Stimulated activated CD4-positive, alpha-beta T cell treated with anti-CD3 and anti-CD28 coated beads, Interleukin-1b, Interleukin-23, amount 100 ng/mL, for 24 hours (primary cell): ENCODE measurements at places on chromosomes 3 and 15.

DNA sequence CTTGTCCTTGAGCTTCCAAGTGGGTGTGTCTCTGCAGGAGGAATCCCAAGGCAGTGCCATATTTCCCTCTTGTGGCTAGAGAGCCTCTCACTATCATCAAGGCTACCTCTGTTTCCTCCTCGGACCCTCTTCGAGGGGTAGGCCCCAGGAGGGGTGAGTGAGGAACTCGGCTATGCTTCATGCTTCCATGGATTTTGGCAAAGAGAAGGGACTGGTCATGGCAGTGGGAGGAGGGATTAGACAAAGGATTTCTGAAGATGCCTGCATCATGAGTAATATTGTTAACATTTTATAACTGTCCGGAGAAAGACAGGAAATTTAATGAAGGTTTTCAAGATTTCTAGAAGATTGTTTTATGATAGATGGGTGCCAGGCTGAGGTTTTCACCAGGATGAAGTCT is 241.5 kb downstream of the CLSTN2 start:
- no peak for DNase-seq

DNA sequence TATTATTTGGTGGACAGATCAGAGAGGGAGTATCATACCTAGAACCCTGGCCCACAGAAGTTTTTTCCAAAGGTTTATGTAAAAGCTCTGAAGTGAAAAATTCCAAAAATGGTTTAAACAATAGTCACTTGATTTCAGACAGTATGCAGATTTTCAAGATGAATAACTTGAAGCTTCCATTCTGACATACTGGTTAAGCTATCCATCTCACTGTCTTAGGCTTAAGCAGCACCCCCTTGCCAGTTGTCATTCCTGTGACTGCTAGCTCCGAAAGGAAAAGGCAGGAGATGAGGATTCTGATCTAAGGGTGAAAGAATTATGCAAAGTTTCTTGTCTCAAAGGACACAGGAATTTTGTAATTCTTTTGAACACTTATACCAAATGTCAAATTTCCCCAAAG is 337.5 kb upstream of the THBS1 start:
- DNase-seq, result no peak

GRCh38 chr15:68330416-68330815 is 52.9 kb downstream of the FEM1B start:
- DNase-seq, result no peak

DNA sequence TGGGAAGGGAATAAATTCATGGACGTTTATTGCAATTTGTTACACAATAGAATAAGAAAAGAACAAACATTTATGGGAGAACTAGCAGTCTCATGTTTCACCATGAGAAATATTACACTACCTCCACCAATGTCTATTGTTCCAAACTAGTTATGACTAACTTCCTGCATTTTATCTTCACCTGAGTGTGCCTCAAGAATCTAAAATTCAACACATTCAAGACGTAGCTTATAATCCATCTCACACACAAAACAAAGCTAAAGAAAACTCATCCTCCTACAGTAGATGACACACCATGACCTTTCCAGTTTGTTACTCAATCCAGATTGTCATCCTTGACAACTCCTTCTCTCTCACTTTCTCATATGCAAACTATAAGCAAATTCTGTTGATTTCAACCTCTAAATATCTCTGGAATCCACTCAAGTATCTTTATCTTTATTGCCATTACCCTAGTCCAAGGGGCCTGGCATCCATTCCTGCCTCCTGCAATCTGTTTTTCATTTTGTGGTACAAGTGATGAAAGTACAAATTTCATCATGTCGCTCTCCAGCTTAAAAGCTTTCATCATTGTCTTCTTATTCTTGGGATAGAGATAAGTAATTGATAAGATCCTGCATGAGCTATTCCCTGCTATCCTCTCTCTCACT is 229.9 kb downstream of the NR2F2 start:
- DNase-seq, result no peak

DNA sequence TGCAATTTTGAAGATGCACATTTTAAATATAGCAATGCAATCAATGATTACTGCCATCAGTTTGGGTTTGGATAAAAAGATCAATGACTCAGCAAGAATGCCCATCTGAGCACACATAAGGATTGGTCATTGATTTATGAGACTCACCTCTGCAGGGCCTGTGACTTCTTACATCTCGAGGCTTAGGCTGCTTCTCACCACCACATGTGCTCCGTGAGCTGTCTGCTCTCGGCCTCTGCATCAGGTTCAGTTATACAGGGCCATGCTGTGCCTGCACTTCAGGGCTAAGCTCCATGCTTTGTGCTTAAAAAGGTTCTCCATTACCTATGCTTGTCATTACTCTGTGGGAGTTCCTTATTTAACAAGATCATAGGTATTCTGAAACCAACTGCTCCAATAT is 887.5 kb downstream of the DIPK2A start:
- DNase-seq, result no peak

DNA sequence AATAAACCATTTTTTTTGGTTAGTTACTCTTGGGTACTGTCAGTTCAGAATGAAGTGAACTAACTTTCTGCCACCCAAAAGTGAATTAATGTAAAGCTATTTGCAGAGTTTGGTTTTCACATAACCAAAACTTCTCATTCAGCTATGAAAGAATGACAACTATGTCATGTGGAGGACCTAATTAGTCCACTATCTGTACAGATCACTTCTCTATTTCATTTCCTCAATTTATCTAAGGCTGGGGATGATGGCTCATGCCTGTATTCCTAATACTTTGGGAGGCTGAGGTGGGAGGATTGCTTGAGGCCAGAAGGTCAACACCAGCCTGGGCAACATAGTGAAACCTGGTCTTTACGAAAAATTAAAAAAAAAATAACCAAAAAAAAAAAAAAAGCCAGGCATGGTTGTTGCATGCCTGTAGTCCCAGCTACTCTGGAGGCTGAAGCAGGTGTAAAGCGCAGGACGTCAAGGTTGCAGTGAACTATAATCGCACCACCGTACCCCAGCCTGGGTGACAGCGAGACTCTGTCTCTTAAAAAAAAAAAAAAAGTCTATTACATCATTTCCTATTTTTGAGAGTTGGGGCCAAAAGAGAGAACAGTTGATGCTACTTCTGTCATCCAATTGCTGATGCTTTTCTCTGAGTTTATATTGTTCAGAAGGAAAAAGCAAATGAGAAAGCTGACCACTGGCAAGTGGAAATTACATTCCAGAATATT is 8.7 kb downstream of the HYPK start:
- DNase-seq, result no peak

- DNase-seq, result no peak
Observed at GRCh38 chr3:75101329-75102147, 487.1 kb upstream of the CNTN3 start.

GRCh38 chr3:4656059-4656458 is 162.9 kb downstream of the ITPR1 start:
- DNase-seq, result no peak

GRCh38 chr15:87197981-87198380 is 1058.6 kb downstream of the NTRK3 start:
- DNase-seq, result no peak

- DNase-seq, result no peak
Observed at GRCh38 chr15:22942877-22943276, 37.3 kb downstream of the CYFIP1 start.

- DNase-seq, result no peak
Observed at GRCh38 chr15:25844981-25845680, 18.0 kb downstream of the ATP10A start.

GRCh38 chr3:66565301-66565700 is 64.5 kb upstream of the LRIG1 start:
- DNase-seq, result no peak

- DNase-seq, result no peak
Observed at GRCh38 chr15:60591496-60592370, 112.8 kb upstream of the ICE2 start.

DNA sequence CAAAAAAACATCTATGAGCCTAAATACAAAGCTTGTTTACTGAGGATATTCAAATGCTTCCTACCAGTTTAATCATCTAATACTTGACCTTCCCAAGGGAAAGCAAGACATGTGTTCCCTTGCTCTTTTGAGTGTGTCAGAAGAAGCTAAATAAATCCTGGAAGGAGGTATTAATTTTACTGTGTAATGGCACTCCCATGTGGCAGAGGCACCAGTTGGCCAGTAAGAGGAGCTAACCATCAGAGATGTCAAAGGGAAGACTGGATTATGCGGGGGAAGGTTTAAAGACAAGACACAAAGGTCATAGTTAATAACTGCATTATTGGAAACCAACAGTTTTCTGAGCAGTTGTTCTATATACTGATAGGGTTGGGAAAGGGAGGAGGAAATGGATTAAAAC is 125.1 kb downstream of the SUCLG2 start:
- no peak for DNase-seq

- no peak for DNase-seq
Observed at GRCh38 chr3:71309886-71310285, 273.6 kb downstream of the FOXP1 start.

- DNase-seq, result no peak
Observed at GRCh38 chr3:151467069-151467468, 6.2 kb upstream of the IGSF10 start.

DNA sequence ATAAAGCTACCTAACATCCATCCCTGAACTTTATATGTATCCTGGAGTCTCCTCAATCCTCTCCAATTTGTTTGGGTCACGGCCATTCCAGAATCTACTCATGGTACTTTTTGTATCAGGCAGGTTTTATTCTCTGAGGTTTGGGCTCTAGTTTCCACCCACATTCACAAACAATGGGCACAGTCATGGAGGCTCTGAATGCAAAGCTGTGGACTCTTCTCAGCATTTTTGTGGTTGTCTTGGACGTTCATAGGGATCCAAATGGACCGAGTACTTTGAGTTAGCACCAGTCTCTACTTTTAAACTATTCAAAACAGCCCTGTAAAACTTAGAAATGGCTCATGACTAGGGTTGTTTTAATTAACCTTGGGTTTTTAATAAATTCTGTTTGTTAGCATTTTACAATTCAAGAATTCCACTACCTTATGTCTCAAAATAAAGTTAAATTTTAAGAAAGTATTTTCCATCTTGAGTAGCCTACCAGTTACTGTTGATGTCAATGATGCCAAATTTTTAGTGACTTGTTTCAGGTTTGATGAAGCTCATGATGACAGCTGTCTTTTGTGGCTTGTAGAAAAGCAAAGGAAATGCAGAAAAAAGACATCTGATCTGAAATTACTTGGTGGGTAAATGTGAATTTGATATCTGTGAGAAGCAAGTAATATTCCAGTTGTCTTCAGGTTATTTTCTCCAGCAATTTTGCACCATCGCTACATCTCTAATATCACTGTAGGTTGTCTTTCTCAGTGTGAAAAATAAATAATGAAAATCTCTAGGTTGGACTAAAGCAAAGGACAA is 275.7 kb upstream of the THBS1 start:
- no peak for DNase-seq

DNA sequence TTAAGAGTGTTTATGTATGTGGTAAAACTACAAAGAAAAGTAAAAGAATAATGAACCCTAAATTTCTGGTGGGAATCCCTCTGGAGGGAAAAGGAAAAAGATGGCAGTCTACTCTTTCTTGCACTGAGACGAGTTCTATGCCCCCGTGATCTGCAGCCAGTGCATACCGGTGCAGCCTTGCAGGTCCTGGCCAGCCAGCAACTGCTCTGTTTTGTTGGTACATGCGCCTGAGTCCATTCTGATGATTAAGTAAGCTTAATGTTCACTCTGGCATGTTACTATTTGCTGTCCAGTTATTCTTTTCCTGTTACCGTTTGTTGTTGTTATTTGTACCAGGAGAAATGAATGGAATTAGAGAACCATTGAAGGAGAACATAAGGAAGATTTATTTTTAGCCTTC is 95.1 kb upstream of the TMC3 start:
- no peak for DNase-seq

GRCh38 chr3:145943952-145944351 is 217.0 kb downstream of the PLOD2 start:
- no peak for DNase-seq

- DNase-seq, result no peak
Observed at GRCh38 chr3:104629038-104629437, 737.7 kb upstream of the ALCAM start.

GRCh38 chr15:100926258-100926657 is 7.1 kb downstream of the LRRK1 start:
- DNase-seq, result no peak

- DNase-seq, result no peak
Observed at GRCh38 chr15:45448066-45448915, 69.9 kb upstream of the GATM start.

- no peak for DNase-seq
Observed at GRCh38 chr15:69009341-69009740, 5.2 kb upstream of the NOX5 start.

GRCh38 chr3:160446522-160447056 is 3.0 kb downstream of the TRIM59 start:
- DNase-seq, result no peak

GRCh38 chr3:108985844-108986243 is 32.2 kb upstream of the GUCA1C start:
- DNase-seq, result no peak

GRCh38 chr15:86316726-86317383 is 237.2 kb downstream of the AGBL1 start:
- no peak for DNase-seq

GRCh38 chr15:101615986-101616848 is 36.0 kb downstream of the TM2D3 start:
- DNase-seq, result no peak

GRCh38 chr15:71752604-71753289 is 57.6 kb upstream of the NR2E3 start:
- no peak for DNase-seq

- no peak for DNase-seq
Observed at GRCh38 chr15:63362196-63362595, 19.4 kb downstream of the CA12 start.

DNA sequence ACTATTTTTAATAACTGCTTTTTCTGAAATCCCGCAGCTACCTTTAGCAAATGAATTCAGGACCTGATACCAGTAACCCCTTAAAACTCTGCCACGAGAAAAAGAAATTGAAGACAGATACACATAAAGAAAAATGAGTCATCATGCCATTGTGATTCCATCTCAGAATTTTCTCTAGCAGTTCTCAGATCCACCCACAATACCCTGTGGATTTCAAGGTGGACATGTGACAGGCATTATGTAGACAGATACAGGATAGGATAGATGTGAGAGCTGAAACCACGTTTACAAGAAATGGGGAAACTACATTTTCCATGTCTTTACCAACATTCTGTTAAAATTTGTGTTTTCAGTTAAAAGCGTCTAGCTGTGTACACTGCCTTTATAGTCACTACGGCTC is 291.9 kb upstream of the NR2F2 start:
- DNase-seq, result no peak

- DNase-seq, result no peak
Observed at GRCh38 chr3:178271740-178272387, 264.4 kb upstream of the KCNMB2 start.

DNA sequence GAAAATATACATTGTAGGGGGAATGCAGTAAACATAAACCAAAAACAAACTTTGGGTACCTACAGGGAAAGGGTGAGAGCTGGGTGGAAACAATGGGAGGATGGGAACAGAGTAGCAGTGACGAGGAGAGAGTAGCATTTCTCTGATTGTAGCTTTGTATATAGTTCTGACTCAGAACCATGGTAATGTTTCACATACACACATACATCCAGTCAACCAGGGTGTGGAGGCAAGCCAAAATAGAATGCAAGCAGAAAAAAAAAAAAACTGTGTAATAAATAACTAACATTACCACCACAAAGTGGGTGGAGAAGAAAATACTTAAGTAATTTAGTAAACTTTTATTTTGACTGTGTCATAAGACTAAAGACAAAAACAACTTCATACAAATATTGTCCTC is 27.2 kb downstream of the BCL2A1 start:
- no peak for DNase-seq

- no peak for DNase-seq
Observed at GRCh38 chr3:85800676-85801075, 841.9 kb downstream of the CADM2 start.
